Psoas muscle (tissue), 8 donors: ENCODE measurements at places on chromosomes 3 and 15. TPM values are rescaled to one million over a fixed set of nuclear protein-coding genes. Genes with fewer than 3 reads are reported as not detected.

DNA sequence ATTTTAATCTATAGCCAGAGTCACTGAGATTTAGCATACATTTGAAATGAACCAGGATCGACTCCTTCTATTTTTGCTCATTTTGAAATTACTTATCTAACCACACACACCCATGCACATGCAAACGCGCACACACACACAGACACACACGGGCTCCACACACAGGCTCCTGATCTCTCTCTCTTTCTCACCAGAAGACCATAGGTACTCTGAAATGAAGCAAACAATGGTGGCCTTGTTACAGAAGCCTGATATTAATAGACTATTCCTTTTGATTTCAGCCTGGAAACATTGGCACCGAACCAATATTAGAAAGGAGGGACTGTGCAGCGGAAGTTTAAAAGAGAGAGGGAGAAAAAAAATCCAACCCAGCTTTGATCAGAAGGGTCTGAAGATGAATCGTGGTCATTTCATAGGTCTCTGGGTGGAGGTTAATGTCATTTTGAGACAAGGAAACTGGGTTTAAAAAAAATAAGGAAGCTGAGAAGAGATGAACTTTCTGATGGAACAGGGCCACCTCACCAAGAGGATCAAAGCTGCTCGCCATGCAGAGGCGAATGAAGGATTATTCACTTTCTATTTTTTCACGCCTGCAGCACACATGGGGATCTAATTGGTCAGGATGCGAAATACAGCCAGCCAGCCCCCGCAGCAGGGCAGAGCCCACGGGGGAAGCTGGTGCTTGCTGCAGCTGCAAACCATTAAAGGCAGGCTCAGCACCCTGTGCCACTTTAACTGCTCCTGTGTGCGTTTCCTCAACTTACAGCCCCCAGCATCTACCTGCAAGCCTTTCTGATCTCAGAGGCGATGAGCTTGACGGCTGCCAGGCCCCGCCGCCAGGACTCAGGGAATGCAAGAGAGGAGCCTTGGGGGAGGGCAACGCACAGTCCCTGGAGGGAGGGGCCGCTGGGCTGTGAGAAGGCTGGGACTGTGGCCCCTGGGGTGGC lies 88.8 kb downstream of the HES1 start:
- no peak overlapping the region for H3K4me3 ChIP-seq
- peaks cover 6% of the 10 kb centered on the region for H3K4me1 ChIP-seq
- no peaks in the 10 kb centered on the region for H3K27me3 ChIP-seq
- H3K27ac ChIP-seq, result no peak overlapping the region

- H3K4me1 ChIP-seq, result peaks cover 7% of the 10 kb centered on the region
- H3K36me3 ChIP-seq, result no peaks in the 10 kb centered on the region
- H3K27me3 ChIP-seq, result no peaks in the 10 kb centered on the region
Observed at GRCh38 chr3:134847349-134847748, 52.3 kb downstream of the EPHB1 start.

CTDSPL gene
- total RNA-seq, result 11.2 TPM

DNA sequence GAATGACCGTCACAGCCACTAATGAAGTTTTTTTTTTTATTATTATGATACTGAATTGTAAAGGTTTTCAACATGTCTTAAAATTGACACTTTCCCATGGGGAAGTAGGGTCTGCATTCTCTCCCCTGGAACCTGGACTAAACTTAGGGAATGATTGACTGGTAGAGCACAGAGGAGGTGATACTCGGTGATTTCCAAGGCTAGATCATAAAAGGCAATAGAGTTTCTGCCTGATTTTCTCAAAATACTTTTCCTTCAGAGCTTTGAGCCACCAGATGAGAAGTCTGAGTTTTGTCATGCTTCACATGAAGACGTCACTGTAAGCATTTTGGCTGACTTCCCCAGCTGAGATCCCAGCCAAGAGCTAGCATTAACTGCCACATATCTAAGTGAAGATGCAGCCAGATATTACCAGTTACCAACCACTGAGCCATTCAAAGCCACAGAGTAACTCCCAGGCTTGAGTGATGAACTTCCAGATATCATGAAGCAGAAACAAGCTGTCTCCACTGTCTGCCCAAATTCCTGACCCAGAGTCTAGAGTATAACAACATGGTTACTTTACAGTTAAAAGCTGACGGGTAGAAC lies 105.8 kb downstream of the LSAMP start:
- no peak overlapping the region for H3K4me3 ChIP-seq
- no peaks in the 10 kb centered on the region for H3K27me3 ChIP-seq
- DNase-seq, result no peak
- no peaks in the 10 kb centered on the region for H3K36me3 ChIP-seq

MEIS2 gene
- 2.7 TPM for total RNA-seq

CNTN4 gene
- total RNA-seq, result 0.42 TPM

- H3K4me3 ChIP-seq, result no peak overlapping the region
- H3K36me3 ChIP-seq, result no peaks in the 10 kb centered on the region
- H3K27me3 ChIP-seq, result no peaks in the 10 kb centered on the region
- H3K4me1 ChIP-seq, result no peaks in the 10 kb centered on the region
Observed at GRCh38 chr3:151620071-151620470, 113.7 kb upstream of the AADACL2 start.
